ENCODE measurements at places on chromosomes 5 and 9. TPM values are rescaled to one million over a fixed set of nuclear protein-coding genes. Genes with fewer than 3 reads are reported as not detected.

DNA sequence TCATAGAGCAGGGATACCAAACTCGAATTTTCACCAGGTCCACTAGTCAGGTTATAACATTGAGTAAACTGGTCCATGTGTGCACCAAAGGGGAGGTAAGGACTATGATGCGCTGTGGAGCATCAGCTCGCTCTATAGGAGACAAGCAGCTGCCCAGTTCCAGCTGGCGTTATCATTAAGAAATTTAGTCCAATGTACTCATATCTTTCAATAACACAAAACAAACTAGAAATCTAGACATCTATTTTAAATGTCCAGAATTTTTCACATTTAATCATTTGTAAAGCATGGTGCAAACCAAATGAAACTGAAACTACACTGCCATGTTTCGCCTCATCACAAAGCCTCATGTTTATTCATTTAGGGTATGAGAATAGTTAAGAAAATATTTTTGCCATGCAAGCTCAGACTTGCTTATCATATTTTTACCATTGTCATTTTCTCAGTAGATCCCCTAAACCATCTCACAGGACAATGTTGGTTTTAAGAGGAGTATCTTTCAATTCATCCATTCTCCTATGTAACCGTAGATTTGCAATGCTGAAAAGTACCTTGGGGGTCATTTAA, 50.9 kb downstream of the ZNF474 start:
- no peak for DNase-seq

GRCh38 chr9:120431268-120431667, 148.7 kb downstream of the CDK5RAP2 start:
- DNase-seq, result no peak

DNA sequence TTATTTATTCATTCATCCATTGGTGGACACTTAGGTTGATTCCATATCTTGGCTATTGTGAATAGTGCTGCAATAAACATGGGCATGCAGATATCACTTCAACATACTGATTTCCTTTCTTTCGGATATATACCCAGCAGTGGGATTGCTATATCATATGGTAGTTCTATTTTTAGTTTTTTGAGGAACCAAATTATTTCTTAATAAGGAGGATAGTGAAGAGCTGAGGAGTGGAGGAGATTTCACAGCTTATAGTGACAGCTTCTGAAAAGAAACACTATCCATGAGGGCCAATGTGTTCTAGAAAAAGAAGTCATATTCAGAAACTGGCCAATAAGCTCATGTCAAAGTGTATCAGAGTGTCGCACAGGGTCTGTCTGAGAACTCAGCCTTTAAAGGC, 183.3 kb downstream of the SEC61B start:
- DNase-seq, result no peak

- no peak for DNase-seq
Measured at GRCh38 chr5:141814064-141814964, 63.9 kb downstream of the PCDH1 start.

SPINK6 gene
- polyA plus RNA-seq, result not detected

DNA sequence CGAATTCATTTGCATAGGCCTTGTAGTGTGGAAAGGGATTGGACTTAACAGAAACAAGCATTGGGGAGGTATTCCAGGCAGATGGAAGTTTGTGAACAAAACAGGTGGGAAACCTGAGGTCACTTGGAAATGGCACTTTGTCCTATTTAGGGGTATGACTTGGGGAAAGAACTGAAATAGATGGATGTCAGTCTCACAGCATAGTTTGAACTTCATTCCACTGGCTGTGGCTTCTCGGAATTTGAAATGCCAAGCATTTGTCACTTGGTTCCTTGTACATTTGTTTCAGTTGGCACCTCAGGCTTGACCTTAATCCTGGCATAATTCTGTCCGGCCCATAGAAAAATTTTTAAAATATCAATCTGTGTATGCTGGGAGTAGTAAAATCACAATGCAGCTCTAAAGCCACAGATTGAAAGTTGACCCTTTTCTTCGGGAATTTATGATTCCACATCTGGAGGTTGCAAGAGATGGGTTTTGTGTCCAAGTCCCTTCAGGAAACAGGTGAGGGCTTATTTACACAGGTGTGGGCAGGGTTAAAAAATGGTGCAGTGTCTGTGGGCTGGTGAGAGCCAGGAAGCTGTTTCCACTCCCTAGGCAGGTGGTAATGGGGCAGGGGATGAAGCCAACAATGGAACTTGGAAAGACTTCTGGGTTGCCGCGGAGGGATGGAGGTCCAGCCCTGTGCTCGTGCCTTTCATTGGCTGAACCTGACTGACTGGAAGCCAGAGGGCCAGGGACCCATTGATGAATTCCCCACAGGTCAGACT, 39.2 kb upstream of the PDE8B start:
- DNase-seq, result no peak

DNA sequence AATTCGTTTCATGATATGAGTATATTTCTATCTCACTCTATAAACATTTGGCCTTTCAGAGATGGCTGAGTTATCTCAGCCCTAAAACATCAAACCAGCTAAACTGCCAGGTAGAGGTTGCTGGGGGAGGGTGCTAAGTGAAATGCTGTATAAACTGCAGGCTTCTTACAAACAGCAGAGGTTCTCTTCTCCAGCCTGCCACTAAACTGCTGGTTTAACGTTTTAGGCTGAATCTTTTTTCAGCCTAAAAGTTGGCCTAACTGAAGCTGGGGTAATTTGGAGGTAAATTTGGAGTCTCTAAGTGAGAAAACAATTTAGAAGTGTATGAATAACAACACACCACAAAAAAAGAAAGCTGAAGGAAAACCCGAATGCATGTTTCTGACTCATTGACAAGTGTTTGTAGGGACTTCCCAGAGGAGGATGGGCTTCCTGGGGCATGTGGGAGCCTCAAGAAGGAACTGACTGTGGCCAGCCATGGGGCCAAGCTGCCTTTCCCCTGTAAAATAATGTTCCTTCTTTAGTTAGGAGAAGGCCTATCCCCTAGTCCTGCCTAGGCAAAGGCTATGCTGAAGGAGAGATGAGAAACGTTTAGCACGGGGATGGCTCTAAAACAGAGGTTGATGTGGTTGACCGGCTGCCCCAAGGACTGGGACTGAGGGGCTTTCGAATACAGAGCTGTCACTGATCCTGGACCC, 44.3 kb downstream of the SLC28A3 start:
- DNase-seq, result no peak

DNA sequence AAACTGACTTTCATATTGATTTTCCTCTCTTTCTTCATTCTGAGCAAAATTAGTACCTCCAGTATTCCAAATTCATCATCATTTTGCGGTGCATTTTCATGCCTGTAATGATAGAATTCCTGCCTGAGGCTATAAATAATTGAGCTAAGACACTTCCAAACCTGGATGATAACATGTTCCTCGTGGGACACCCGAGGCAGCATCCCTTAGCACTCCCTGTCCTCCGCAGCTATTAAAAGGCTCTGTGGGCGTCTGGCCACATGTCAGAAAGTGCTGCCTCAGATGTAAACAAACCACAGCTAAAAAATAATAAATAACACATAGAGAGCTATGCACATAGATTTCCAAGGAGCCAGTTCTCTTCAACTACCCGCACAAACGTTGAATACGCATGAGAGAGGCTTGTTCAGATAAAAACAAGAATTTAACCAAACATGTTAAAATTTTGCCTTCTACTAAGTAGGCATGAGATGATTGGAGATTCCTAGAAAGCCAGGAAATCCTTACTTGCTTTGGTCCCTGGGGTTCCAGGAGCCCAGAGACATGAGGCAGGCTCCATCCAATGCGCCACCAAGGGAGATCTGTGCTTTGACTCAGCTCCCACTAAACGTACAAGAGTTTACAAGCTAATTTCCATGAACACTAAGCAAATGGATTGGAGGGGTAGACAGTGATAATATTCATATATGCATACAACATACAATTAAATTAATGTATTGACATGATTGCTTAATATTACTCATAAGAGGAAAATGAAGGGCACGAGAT, 82.7 kb downstream of the SHC3 start:
- no peak for DNase-seq

GRCh38 chr5:111557686-111558085, 45.4 kb upstream of the STARD4 start:
- no peak for DNase-seq

DNA sequence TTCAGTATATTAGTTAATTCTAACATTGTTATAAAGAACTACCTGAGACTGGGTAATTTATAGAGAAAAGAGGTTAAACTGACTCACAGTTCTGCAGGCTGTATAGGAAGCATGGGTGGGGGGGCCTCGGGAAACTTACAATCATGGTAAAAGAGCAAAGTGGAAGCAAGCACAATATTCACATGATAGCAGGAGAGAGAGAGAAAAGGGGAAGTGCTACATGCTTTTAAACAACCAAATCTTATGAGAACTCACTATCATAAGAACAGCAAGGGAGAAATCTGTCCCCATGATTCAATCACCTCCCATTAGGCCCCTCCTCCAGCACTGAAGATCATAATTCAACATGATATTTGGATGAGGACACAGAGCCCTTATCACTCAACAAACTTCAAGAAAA, 324.9 kb downstream of the ZNF608 start:
- no peak for DNase-seq

GRCh38 chr5:61333954-61334867, 2.2 kb downstream of the ZSWIM6 start:
- no peak for DNase-seq
